ENCODE measurements at places on chromosomes 5 and 9.
A peak's percentile ranks its signal among the peaks of the same experiment; 100 is the strongest.

DNA sequence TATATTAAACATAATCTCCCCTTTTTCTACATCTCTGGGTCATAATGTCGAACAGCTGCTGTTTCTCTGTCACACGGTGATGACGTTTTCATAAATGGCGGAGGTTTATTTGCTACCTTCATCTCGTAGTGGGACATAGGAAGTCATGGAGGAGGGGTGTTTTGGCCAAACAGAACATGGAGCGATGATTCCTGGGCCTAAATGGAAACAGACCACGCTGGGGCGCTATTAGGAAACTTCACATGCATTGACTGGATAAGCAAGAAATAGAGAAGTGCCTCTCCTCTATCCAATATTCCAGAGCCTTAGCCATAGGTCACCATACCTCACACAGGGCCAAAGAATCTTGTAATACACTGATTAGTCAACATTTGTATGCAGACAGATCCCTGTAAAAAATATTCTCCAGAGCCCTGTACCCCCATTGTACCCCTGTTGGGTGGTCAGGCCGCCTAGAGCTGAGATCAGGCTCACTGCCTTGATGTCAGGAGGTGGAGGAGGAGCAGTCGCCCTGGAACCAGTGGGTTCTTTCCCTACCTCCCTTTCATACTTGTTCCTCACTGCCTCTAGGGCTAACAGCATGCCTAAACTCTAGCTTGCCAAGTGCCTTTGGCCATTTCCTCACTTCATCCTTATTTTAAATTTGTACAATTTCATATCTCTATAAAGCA is 77.8 kb upstream of the SPIN1 start:
- no peak for DNase-seq

DNA sequence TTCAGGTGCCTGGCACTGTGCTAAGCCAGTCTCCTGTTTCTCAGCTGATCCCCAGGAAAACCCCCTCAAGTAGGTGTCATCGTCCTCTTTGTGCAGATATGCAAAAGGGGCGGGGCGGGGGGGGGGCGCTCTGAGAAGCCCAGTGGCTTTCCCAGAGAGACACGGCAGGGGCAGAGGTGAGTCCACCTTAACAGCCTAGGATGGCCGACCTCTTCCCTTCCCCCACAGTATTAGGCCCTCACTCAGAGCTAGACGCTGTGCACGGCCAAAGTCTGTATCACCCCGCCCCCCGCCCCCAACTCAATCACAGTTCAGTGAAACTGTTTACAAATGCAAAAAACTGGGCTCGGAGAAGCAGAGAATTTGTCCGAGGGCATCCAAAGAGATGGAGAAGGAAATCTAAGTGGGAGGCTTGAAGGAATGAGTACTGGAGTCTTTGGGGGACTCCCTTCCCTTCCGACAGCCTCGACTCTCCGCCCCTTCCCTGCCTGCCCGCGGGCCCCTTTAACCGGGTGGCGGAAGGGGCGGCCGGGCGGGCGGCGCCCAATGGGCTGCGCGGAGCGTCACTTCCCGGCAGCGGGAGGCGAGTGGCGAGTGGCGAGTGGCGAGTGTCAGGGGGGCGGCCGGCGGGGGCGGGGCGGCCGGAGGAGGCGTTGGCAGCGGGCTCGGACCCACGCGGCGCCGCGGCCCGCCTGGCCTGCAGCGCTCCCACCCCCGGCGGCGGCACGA is at the start of gene ERGIC1:
Gene ERGIC1, plus strand, starts transcription at position 566 of the 729 bp plus-strand sequence. Its CDS starts 163 bp downstream, at position 729.
- peak; percentile 91 for DNase-seq

GRCh38 chr9:125387861-125388524 is 126.4 kb downstream of the GAPVD1 start:
- DNase-seq = no peak

DNA sequence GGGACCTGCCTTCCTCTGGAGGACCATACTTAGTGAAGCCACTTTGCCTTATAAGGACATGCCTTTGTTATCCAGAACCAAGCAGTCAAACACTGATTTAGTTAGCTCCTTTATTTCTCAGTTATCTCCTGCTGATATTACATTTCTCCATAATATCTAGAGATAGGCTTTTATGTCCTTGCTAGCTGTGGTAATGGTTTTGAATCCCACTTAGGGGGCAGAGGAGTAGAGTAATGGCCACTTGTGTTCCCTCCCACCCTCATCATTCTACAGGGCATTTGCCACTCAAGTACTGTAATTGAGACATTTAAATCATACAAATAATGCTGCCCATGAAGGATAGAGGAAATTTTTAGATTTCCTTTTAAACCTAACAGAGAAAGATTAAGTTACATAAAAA is 80.9 kb downstream of the DOCK8 start:
- DNase-seq = no peak

DNA sequence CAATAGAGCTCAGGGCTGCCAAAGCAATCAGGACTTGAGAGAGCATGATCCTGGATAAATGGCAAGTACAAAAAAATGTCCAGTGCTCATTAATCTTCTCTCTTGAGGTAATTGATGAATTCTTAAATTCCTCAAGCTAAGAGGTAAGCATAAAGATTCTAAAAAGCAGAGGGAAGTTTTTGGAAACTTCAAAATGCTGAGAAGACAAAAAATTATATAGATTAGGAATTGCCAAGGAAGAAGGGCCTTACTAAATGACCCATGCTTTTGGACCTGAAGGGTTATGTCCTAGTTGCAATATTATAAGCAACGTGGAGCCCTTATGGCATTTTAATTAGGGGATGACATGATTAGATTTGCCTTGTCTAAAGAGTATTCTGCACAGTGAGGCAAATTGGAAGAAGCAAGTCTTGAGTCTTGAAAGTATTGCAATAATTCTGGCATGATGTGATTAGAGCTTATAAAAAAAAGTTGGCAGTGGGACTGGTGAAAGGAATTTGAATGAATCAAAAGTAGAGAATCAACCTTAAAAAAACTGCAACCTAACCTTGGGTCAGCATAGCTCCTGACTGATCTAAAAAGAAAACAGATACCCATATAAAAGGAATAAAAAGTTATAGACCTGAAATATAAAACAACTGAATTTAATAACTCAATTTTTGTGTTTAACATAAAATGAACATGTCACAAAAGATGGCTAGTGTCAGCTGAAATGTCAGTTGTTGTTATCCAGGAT is 323.8 kb upstream of the ARRDC3 start:
- DNase-seq = no peak

- no peak for DNase-seq
These were observed 214.1 kb upstream of the TLE4 start for GRCh38 chr9:79357616-79358015.

DNA sequence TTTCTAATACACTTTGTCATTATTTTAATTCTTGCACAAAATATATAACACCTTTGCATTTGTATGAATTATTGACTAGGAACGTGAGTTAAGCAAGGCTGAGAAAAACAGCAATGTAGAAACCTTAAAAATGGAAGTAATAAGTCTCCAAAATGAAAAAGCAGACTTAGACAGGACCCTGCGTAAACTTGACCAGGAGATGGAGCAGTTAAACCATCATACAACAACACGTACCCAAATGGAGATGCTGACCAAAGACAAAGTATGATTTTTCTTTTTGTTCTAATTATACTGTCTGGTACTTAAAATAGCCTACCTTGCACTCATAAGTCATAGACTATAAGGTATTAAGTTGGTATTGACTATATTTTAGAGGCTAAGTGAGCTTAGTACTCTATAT is 34.4 kb downstream of the RAD50 start:
- DNase-seq = no peak

DNA sequence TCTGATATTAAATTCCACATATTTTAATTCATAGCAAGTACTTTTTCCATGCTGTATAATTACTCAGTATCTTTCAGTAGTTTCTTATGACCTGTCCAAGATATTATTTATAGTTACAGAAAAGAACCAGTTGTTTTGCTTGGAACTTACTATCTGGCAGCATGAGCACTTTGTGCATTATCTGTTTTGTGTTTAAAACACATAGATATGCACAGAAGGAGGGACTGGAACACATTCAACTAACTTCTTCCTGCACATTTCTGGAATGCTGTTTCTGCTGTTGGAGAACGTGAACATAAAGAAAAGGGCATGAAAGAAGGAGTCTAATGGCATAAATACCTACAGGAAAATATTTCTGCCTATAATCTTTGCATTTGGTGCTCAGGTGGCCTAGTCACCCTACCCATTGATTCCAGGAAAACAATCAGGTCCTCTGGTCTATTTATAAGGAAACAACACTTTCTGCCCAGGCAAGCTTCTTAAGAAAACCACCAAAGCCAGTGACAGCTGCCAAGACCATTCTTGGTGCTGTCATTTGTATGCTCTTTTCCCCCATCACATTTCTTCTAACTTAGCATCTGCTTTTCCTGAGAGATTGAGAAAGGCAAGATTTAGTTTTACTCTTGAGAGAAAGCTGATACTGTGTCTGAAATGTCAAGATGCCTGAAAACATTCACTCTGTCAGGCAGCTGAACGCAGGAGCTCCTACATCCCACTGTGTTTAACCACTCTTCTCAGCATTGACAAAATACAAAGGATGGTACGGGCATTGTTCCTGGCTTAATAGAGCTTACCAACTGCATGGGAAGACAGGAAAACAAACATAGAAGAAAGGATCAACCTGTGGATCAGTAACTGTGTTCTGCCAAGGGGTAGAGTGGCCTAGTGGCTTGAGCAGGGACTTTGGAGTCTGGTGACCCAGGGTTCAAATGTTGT is 40.3 kb downstream of the RAB3C start:
- DNase-seq = no peak

GRCh38 chr9:16068476-16068875 is 515.6 kb downstream of the CCDC171 start:
- DNase-seq = no peak

- DNase-seq = no peak
These were observed 60.9 kb upstream of the ORM1 start for GRCh38 chr9:114261987-114262386.

DNA sequence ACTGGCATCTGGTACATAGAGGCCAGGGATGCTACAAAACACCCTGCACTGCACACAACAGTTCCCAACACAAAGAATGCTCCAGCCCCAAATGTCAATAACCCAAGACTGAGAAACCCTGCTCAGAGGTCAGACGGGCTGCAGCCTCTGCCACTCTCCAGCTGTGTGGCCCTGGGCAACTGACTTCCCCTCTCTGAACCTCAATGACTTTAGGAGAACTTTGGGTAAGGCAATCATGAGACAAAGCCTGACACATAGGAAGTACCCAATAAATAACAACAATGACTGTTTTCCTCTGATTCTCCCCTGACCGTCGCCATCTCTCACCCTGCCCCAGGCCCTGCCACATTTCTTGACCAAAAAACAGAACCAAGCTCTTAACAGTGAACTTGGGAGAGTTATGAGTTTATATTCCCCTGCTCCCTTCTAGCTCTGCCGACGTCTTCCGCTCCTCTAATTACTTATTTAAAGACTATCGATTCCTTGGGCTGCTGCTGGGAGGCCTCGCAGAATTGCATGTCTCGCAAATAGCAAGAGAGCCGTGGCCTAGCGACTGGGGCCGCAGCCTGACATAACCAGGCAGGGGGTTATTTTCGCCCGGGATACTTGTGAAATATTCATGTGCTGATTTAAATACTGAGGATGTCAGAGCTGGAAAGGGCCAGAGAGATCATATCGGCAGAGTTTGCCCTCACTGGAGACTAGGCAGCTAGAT is 24.5 kb upstream of the CRB2 start:
- DNase-seq = no peak

GRCh38 chr5:41418220-41419031 is 92.0 kb downstream of the PLCXD3 start:
- DNase-seq = no peak

GRCh38 chr5:132776131-132776937 is 705 bp downstream of the SEPTIN8 start:
- peak; percentile 60 for DNase-seq

DNA sequence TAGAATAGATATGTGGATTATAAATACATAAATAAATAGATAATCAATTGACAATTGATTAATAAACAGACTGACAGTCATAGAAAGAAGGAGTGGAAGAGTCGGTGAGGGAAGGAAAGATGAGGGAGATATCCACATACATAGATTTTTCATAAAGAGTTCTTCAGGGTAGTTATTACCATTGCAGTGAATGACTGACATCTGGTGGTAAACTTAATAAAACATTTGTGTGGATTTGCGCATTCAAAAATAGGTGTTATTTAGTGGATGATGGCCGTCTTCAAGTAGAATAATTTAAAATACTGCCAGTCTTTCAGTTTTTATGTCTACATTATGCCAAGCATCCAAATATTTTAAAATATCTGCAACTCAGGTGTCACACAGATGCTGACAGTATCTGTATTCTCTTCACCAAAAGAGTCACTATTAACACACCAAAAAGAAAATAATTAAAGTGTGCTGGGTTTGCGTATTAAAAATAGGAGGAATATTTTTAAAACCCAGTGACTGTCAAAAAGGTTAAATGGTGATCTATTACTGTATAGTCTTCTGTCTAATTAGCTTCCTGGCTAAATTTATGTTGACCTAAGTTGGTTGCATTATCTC is 78.8 kb downstream of the GIN1 start:
- DNase-seq = no peak

- no peak for DNase-seq
These were observed 67.8 kb downstream of the PSD2 start for GRCh38 chr5:139863361-139863760.

- no peak for DNase-seq
These were observed 227.6 kb upstream of the ANKRD55 start for GRCh38 chr5:56460681-56461191.

DNA sequence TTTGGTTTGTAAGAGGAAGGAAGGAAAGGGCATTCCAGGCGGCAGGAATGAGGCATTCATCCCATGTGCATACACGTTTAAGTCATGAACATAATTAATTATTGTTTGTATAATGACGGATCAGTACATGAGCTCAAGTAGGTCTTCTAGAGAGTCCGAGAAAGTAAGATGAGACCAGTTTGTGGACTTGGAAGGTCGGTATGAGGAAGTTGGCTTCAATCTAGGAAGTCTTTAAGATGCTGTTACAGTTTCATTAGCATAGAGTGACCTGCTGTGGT is 2.1 kb downstream of the GTF3C4 start:
- DNase-seq = no peak

DNA sequence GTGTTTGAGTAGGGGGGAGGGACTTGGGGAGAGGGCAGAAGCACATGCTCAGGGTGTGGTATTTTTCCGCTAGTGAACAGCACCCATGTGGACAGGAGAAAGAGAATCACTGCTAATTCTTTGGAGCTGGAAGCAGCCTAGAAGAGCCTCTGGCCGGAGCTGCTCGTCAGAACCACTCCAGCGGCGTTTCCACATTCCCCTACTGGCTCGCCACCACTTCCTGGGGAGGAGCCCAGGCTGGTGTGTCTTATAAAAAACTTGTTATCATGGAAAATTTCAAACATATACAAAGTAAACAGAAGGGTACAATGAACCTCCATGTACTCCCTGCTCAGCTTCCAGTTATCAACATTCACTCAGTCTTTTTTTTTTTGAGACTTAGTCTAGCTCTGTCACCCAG is 26.7 kb downstream of the LHX2 start:
- DNase-seq = peak; percentile 43

GRCh38 chr5:1961304-1961946 is 78.7 kb upstream of the IRX4 start:
- DNase-seq = no peak
